ENCODE measurements at places on chromosomes 5 and 9.

GRCh38 chr5:36696059-36696673, 89.8 kb downstream of the SLC1A3 start:
- peak; percentile 42 for DNase-seq

DNA sequence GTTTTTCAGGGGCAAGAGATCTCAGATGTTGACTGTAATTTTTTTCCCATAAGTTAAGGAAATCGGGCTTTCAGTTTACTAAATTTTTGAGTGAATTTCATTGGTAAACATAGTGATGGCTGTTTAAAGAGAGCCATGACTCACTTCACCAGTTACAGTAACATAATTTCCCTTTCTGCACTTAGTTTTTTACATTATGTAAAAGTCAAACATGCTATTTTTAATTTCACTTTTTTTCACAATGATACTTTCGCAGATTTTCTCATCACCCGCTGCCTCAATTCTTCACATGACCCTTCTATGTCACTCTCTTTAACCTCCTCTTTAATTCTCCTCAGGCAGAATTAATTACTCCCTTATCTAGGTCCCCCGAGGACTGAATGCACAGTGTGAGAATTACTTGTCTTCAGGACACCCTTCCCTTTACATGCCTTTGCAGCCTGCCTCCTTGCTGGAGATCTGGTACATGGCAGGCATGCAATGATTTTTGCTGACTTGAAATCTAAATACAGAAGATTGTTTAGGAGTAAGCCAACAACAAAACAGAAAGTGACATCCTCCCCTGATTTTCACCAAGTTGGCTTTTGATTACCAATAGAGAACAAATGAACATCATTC, 217.5 kb upstream of the S1PR3 start:
- no peak for DNase-seq

DNA sequence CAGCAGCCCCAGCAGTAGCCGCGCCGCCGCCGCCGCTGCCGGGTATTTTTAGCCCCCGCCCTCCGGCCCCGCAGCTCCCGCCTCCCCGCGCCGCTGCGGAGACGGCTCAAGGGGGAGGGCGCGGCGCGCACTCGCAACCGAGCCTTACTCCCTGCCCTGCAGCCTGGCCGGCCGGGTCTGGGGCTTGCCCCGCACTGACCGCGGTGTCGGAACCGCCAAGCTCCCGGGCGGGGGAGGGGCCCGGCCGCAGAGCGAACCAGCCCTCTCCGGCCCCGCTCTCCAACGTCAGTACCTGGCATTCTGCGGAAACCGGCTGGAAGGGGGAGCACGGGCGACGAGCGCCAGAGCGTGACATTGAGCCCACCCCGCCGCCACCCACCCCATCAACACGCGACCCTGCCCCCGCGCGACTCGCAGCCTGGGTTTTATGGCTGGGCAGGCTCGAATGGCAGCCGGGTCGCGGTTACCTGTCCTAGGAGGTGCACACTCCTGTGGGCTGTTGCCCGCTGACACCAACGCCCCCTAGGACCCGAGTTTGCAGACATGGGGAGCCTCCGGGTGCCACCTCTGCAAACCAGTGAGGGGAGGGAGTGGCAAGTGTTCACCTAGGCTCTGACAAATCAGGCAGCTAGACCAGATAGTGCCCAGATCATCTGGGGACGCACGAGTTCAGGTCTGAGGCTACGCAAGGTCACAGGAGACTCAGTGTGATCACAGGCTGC, at the start of gene ACSL6:
Gene ACSL6 (minus strand): TSS at position 37 of the 722 bp plus-strand sequence. CDS start 105 bp downstream, outside the sequence.
- no peak for DNase-seq

- no peak for DNase-seq
Measured at GRCh38 chr9:132414731-132415130, 4.7 kb downstream of the CFAP77 start.

DNA sequence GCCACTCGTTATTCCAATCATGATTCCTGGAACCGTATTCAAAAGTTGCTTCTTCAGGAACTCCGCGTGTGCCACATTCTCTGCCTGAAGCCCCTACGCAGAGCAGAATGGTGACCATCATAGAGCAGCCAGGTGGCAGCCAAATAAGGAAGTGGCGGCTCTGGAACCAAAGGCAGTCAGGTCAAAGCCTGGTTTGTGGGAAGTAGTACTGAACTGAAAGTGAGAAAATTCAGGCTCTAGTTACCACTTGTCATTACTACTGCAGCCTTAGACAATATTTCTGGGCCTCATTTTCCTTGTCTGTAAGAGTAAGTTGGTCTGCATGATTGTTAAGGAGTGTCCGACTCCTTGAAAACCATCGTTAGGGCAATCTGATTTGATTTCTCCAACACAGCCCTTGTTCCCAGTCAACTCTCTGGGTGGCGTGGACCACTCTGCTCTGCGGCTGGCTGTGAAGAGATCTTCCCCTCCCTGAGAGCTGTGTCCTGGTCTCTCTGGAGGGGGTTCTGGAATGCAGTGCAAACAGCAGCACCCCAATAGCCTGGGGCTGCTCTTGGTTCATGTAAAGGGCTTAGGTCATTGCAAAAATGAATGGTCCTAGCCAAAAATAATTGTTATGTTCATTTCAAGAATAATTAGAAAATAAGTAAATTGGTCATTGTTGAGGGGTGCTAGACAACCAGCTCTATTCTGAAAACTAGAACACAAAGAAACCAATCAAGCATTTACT, 102.4 kb downstream of the MED27 start:
- DNase-seq = no peak

DNA sequence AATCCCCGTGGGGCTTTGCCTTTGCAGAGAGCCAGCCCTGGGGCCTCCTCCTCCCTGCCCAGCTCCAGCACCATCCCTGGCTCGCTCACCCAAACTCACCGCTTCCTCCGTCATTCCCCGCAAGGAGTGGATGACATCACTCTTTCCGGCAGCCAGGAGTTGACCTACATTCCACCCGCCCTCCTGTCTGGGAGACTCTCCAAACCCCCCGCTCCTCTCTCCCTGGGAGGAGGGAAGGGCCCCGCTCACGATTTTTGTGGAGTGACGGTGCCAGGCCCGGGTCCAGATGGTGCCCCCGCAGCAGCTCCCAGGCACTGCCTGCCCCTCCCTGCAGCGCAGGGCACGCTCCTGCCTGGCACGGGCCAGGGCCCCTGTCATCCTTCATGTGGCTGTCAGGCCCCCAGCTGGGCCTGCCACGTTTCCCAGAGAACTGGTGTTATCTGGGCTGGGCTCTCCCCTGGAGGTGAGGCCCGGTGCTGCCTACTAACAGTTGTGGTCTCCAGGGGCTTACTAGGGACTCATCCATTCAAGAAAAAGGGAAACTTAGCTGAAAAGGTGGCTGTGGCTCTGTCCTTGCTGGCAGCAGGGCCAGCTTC, 52.3 kb downstream of the NTNG2 start:
- DNase-seq = peak; percentile 19

DNA sequence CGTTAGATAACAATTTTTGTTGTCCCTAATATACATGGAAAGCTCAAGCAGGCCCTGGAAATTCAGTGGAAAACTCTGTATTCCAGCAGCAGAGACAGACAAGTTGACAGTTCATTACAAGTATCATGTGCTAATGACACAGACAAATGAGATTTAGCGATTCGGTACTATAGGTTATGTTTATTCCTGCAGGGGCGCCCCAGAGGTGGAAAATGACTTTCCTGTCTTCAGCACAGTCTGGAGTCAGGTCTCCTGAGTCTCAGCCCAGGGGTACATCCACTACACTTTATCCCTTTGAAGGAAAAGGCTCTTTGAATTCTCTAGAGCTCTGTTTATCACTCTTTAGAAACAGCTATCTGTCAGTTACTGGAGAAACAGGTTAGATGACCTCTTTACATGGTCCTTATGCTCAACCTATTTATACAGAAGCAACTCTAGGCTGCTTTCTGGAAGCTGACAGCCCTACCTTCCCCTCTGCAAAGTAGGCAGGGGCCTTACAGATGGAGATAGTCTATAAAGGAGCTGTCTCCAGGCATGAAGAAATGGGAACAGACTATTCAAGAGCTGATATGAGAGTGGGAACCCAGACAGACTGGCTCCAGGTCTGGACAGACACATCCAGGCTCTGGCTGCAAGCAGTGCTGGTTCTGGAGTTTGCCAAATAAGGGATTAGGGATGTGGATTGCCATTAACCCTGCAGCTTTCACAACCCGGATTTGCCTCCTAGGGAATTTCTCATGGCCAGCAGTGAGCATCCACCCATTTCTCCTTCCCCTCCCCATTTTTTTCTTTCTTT, 7.2 kb upstream of the SLC31A2 start:
- no peak for DNase-seq

- no peak for DNase-seq
Measured at GRCh38 chr9:134497283-134497860, 144.2 kb upstream of the COL5A1 start.

DNA sequence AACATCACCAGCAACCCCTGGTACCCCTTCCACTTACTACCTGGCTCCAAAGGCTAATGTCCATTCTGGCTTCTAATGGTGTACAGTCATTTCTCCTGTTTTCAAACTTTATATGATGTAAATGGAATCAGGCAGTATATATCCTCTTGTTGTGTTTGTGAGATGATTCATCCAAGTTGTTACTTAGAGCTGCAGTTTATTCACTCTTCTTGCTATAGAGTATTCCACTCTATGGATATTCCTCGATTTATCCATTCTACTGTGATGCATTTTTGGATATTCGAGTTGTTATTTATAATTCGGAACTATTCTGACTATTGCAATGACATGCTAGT, 32.4 kb downstream of the IRF1 start:
- no peak for DNase-seq

DNA sequence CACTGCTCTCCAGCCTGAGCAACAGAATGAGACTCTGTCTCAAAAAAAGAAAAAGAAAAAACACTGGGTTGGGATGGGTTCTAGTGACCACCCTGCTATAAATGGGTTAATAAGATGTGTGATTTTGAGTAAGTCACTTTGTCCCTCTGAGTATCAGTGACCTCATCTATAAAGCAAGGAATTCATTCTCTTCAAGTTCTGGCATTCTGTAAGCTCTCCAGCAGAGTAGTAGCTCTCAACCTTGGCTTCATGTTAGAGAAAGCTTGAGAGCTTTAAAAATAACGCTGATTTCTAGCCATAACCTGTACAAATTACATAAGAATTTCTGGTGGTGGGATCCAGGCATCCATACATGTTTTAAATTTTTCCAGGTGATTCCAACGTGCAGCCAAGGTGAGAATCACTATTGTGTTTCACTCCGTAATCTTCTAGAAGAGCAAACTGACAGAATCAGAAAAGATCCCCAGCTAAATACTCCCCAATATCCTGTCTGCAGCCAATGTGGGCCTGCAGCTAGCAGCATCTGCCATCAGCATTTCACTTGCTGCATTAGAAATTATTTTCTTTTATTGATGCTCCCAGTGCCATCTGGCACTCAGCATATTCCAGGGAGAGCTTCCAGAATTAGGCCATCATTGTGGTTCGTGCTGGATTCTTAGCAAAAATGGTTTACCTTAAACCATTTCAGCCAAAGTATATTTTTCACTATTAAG, 109.4 kb downstream of the FEM1C start:
- DNase-seq = no peak

DNA sequence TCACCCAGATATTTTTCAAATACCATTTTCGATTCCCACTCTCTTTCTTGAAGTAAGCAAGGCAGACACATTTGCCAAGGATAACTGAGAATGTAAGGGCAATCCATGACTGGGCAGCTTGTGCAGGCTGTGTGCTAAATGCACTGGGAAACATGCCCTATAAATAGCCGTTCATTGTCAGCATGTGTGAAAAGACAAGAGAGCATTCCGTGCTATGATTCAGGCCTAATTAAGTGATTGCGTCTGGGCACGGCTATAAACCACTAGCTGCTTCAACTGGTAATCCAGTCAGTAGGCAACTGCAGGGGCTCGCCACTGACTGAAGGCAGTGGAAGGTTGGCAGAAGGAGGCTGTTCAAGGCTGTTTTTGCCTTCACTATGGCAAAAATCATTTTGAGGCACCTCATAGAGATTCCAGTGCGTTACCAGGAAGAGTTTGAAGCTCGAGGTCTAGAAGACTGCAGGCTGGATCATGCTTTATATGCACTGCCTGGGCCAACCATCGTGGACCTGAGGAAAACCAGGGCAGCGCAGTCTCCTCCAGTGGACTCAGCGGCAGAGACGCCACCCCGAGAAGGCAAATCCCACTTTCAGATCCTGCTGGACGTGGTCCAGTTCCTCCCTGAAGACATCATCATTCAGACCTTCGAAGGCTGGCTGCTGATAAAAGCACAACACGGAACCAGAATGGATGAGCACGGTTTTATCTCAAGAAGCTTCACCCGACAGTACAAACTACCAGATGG, at the start of gene HSPB3:
Gene HSPB3 (plus strand): TSS at position 287 of the 745 bp plus-strand sequence. CDS start 91 bp downstream, at position 378.
- DNase-seq = peak; percentile 11

DNA sequence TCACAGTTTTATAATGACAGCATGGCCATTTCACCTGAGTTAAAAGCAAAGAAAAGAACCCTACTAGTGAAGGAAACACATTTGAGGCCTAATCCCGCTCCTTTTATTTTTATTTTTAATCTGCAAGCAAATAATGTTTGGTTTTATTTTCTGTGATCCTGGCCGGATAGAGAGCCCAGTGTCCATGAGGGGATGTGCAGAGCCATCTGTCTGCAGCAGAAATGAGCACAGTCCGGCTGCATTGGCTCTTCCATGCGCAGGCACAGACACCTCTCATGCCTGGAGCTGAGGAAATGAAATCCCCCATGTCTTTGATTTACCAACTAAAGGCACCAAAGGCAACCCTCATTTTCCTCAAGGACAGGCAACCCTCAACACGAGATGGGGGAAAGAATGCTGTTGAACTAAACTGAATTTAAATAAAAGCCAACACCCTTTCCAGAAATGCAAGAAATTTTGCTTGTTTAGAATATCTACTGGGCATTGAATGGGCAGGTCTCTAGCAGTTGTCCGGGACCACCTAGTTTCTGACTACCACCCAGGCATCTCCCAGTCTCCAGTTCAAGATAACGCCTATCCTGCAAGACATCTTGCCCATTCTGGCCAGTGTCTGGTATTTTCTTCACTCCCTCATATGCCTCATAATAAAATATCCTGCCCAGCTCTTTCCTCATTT, 47.9 kb upstream of the SEMA6A start:
- DNase-seq = no peak

- no peak for DNase-seq
Measured at GRCh38 chr5:136886608-136887007, 521.3 kb upstream of the TRPC7 start.

GRCh38 chr5:67900514-67900913, 315.0 kb upstream of the PIK3R1 start:
- DNase-seq = no peak

GRCh38 chr5:143404416-143405062, 1.1 kb upstream of the NR3C1 start:
- DNase-seq = peak; percentile 43

DNA sequence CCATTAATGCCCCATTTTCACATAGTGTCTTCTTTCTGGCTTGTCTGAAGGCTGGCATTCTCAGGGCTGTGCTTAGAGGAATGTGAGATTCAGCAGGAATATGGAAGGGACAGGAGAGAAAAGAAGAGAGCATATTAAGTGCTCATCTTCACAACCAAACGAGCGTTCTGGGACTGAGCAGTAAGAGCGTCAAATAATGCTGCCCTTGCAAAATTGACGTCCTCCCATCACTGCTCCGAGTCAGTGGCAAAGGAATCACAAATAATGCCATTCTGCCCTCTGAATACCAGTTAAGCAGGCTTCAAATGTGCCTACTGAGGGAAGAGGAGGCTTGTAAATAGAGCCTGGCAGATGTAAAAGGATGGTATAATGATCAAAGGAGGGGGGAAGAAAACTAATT, 351.2 kb downstream of the EBF1 start:
- no peak for DNase-seq

- no peak for DNase-seq
Measured at GRCh38 chr9:134770972-134771971, 109.3 kb upstream of the FCN2 start.

Data from NCI-H1105 treated with DMSO at 0.1 percent for 48 hours (cell line).